ENCODE measurements at places on chromosomes 1 and 21.

- DNase-seq, result no peak
Observed at GRCh38 chr1:182984138-182984537, 31.2 kb upstream of the SHCBP1L start.

DNA sequence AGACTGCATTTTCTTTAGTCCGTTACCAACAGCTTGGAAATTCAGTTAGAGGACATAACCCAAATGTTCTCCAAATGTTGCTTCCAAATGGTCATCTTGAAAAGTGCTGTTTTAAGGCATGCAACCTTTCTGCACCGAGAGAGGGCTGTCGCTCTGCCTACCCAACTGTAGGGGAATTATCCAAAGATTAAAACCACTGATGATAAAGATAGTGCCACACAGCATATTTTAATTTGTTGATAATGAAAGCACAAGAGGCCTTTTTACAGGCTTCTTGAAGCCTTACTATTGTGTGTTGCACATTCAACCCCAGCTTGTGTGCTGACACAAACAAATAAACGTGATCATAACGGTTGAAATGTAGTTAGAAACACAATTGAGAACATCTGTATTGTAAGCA, 121.5 kb downstream of the LMO4 start:
- DNase-seq, result no peak

- no peak for DNase-seq
Observed at GRCh38 chr21:34113842-34114241, 40.5 kb downstream of the MRPS6 start.

DNA sequence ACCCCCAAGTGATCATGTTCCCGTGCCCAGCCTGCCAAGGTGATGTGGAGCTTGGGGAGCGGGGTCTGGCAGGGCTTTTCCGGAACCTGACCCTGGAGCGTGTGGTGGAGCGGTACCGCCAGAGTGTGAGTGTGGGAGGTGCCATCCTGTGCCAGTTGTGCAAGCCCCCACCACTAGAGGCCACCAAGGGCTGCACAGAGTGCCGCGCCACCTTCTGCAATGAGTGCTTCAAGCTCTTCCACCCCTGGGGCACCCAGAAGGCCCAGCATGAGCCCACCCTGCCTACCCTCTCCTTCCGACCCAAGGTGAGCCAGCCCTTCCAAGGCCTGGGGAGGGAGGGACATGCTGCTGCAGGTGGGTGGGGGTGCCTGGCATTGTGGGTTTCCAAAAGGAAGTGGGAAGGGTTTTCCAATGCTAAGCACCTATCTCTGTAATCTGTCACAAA, 2.3 kb downstream of the TRIM46 start:
- no peak for DNase-seq

DNA sequence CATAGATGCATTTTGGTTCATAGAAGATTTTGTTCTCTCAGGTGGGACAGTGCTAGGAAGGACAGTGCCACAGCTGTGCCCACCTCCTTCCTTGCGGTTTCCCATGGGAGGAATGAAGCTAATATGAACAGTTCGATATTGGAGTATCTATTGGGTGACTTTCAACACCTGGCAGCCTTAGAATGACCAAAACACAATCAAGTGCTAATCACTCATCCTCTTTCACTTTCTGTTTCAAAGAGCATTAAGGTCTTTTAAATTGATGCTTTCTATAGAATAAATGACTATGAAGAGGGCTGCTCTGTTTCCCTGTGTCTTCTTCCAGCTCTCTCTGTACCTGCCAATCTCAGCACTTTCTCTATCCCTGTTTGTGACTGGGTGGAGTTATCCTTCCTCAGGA, 784.0 kb downstream of the MRPL39 start:
- no peak for DNase-seq

DNA sequence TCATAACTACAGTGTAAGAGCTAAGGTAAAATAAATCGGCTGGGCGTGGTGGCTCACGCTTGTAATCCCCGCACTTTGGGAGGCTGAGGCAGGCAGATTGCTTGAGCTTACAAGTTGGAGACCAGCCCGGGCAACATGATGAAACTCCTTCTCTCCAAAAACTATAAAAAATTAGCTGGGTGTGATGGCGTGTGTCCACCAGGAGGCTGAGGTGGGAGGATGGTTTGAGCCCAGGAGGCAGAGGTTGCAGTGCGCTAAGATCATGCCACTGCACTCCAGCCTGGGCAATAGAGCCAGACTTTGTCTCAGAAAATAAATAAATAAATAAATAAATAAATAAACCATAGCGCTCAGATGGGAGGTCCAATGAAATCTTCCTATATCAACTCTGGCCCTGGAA, 16.7 kb upstream of the FAM110D start:
- no peak for DNase-seq

GRCh38 chr1:235416662-235417049, 49.4 kb downstream of the TBCE start:
- no peak for DNase-seq

- no peak for DNase-seq
Observed at GRCh38 chr1:206779638-206780037, 7.3 kb upstream of the IL10 start.

DNA sequence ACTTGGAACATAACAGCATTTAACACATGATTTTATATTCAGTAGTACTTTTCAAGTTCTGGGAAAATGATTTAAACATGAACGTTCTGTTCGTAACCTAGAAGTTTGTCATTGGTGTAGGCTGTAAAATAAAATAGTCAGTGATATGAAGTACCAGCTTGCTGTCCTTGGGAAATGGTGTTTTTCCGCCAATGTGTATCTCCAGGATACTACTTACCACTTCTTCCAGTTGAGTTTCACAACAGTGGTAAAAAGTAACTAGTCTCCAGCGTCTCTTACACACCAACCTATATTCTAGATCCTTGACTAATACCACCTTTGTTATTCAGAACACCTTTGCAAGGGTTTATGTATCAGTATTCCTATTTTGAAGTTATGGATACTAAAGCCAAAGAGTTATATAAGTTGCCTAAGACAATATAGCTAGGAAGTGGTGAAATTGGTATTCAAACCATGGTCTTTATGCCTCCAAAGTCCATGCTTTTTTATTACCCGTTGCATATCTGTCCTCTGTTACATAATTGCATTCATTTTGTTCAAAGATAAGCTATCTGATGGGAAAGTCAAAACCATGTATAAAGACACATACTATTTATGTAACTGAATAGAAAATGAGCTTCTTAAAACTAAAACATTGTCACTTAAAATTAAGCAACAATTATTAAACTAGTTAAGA, 43.1 kb downstream of the HOOK1 start:
- DNase-seq, result no peak

- no peak for DNase-seq
Observed at GRCh38 chr1:83131692-83131955, 867.3 kb downstream of the TTLL7 start.

DNA sequence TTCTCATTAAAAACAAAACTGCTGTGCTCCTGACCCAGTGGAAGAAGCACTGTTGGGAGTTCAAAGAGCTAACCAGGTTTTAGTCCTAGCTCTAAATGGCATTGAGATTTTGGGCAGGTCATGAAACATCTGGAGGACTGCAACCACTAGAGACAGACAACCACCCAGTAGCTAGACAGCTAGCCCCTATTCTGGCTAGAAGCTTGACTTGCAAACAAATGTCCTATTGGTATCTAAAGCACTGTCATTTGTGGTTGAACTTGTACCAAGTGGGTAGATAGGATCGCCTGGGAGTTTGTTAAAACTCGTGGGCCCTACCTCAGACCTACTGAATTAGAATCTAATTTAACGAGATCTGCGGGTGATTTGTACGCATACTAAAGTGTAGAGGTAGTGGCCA, 6.9 kb downstream of the RPL11 start:
- no peak for DNase-seq

DNA sequence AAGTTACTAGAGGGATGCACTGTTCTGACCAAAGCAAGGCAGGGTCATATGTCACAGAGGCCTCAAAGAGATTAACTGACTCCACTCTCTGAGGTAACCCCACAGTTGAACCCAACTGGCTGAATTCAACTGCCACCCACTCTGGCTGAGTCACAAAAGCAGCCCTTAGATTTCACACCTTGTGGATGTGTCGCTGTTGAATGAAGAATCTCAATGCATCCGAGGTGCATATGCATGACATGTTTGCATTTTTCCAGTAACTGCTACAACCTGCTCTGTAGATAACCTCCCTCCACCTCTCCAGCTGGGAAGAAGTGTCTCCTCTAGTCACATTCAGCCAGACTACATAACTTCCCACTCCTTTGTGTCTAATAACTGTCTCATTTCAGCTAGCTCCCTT, 27.9 kb upstream of the KIF21B start:
- DNase-seq, result peak; percentile 64

- DNase-seq, result no peak
Observed at GRCh38 chr1:22347854-22348760, 103.5 kb upstream of the ZBTB40 start.

- DNase-seq, result no peak
Observed at GRCh38 chr1:160096274-160097116, 1.9 kb downstream of the IGSF8 start.

GRCh38 chr1:161158316-161159010, 837 bp upstream of the USP21 start:
- no peak for DNase-seq

DNA sequence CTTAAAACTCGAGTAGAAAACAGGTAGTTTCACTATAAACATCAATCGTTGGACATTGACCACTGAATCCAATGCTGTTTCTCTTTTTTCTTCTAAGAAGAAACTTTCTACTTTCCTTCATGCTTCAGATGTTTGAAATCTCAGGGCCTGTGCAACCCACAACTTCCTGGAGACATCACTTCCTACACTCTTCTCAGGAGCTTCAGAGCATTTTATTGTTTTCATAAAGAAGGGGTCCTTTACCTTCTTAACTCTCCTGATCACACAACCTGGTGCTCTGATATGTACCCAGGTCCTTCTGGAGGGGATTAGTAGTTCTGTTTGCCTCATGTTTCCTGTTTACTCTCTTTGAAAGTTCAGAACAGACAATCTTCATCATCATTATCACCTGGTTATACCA, 113.0 kb upstream of the VAV3 start:
- no peak for DNase-seq

DNA sequence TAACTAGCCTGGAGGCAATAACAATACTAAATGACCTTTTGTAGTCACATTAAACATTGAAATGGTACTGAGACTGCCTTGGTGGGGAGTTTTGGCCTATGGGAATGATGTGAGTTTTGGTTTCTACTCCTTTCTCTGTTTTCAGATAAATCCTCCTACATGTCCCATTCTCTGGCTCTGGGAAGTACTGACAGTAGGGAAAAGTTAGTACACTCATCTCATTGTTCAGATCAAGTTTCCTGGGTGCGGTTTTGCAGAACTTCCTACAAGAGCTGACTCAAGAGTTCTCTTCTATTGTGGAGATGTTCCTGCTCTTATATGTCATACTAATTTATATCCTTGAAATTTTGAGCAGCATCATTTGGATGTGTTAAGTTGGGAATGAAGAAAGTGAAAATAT, 74.2 kb upstream of the MACF1 start:
- no peak for DNase-seq

GRCh38 chr1:158035976-158036583, 42.6 kb downstream of the KIRREL1 start:
- no peak for DNase-seq

DNA sequence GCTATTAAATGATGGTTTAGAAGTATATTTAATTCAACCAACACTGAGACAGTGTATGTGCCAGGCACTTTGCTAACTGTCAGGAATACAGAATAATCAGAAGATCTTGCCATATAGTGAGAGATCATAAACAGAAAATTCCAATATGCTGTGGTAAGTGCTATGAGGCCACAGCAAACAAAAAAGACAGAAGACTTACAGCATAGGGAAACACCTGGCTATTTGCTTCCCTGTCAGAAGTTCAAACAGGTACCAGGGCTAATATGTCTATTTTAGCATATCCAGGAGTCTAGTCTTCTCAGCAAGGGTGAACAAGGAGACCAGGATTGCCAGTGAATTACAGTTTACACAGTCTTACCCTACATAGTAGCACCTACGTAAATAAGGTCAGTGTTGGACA, 30.4 kb downstream of the TRIT1 start:
- no peak for DNase-seq

DNA sequence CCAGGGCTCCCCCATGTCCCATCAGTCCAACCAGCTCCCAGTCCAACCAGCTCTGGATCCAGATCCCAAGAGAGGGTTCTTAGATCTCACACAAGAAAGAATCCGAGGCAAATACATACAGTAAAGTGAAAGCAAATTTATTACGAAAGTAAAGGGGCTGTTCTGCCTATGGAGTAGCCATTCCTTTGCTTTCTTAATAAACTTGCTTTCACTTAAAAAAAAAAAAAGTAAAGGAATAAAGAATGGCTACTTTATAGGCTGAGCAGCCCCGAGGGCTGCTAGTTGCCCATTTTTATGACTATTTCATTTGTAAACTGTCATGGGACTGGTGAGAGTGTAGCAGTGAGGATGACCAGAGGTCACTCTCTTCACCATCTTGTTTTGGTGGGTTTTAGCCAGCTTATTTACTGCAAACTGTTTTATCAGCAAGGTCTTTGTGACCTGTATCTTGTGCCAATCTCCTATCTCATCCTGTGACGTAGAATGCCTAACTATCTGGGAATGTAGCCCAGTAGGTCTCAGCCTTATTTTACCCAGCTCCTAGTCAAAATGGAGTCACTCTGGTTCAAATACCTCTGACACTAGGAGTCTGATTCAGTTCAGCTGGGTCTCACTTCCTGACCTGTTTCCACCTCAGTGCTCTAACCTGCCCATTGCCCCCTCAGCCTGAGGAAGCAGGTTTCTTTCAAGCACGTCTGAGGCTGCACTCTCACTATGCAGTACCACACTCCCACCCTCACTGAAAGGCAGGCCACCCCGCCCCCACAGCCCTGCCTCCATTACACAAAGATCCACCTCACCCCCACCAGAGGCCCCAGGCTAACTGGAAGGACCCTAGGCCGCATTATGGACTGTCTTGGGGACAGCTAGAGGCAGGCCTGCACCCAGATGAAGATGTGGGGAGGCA, 26.5 kb upstream of the ATP2B4 start:
- no peak for DNase-seq

DNA sequence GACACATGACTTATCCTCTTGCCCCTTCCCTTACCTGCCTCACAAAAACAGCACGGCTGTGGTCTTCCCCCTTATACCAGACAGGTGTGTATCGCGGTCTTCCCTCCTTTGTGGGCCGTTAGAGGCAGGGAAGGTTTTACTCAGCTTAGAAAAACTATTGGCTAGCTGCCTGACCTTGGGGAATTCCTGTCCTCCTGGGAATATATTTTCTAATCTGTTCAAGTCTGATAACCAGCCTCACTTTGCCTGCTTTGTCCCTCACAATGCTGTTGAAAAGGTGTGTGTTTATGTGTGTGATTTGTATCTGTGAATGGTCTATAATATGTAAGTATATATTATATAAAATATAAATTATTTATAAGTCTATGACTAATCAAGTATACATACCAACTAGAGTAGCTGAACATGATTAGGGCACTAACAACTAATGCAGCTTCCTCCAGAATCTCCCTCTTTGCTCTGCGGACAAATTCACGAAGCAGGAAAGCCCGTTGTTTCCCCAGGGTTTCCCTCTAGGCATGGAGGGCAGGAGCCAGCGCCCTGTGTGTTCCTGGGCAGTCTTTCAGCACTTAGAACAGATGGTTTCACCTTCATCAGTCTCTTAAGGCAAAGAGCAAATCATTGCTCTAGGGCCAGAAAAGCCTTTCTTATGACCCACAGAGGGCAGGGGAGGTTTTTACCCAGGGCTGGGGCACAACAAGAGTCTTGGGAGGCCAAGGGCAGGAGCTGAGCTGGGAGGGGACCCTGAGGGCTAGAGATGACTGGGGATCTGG, 25.6 kb downstream of the SLC26A9 start:
- DNase-seq, result no peak
